ENCODE measurements at places on chromosomes 6 and 20.

DNA sequence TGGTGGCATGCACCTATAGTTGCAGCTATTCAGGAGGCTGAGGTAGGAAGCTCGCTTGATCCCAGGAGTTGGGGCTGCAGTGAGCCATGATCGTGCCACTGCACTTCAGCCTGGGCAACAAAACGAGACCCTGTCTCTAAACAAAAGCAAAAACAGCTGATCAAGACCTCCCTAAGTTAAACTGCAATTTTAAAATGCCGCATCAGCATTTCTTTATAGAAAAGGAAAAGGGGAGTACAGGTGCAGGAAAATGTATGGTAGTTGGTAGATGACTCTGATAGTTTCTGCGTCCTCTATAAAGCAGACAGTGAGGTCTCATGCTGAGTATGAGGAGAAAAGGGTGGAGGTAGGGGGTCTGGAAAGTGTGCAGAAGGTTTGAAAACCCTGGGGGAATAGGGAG lies 8.9 kb upstream of the TBCC start:
- DNase-seq: no peak

GRCh38 chr6:50927800-50928199 lies 109.1 kb downstream of the TFAP2B start:
- DNase-seq: no peak

DNA sequence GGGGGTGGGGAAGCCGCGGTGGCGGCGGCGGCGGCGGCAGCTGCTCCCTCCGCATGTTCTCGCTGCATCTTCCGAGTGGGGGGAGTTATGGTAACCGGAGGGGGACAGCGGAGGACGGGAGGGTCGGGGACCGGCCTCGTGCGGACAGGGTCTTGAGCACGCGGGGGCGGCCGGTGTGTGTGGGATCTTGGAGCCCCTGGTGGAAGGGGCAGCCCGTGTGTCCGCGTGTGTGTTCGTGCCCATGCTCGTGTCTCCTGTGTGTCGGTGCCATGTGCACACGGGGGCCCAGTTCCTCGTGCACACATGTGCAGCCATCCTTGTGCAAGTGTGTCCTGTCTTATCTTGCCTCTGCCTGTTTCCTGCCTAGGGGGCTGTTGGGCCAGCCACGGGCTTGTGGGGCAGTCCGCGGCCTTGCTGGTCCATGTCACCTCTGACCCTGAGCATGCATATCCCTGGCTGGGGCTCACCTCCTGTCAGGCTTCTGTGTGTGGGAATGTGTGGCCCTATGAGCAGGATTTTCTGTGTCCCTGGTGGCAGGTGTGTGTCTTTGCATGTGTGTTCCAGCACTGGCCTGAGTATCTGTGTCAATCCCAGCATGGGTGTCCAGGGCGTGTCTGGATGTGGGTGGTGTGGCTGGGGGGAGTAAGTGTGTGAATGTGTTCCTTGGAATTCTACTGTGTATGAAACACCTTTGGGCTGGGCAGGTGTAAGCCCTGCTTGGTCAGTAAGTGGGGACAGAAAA lies 8.5 kb downstream of the SYNGAP1 start:
- DNase-seq: peak; percentile 49

DNA sequence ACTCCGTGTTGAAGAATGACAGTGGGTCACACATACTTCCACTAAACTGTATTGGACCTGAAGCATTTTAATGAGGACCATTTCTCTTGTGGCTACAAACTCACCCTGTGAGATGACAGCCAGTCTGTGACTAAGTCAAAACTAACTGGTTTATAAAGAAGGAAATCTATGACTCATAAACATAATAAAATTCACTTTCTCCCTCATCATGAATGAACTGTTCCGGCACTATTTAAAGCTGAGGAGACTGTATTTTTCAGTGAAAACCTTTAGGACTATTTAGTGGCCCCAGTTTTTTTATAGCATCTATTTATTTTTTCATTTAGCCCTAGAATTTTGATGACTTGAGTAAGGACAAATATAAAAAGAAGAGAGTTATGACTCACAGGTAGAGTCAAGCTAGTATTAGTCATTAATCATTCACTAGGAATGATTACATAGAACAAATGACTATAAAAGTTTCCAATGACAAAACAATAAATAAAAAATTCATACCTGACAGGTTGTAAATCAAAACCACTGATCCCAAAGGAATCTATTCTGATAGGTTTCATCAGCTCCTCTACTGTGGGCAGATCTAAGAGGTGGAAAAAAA lies 34.2 kb downstream of the CEP162 start:
- DNase-seq: no peak

- DNase-seq: peak; percentile 96
These were observed 156.4 kb downstream of the OR2B2 start for GRCh38 chr6:27755768-27756167.

GRCh38 chr6:37381579-37381978 lies 27.8 kb downstream of the RNF8 start:
- peak; percentile 11 for DNase-seq

- no peak for DNase-seq
These were observed 4.9 kb downstream of the CLIC5 start for GRCh38 chr6:46010771-46011170.

DNA sequence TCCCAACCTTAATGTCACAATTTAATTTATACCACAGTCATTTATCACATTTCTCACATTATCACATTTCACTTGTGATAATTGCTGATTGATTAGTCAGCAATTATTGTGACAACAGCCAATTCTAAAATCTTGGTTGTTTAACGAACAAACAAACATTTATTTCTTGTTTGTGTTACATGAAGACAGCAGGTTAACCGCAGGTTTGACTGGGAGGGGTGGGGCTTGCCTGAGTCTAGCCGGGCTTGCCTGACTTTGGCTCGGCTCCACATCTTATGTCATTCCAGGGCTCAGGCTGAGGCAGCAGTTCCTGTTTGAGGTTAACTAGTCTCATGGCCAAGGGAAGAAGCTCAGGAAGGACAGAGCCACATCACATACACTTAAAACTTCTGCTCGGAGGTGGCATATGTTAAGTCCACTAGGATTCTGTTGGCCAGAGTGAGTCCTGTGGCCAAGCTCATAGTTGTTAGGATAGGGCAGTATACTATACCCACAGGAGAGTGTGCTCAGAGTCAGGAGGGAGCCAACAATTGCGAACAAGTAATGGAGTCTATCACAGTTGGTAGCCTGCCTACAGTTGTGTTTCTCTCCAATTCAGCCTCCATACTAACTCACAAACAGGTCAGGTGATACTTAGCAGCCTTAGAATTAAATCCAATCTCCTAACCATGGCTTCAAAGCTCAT lies 90.0 kb upstream of the IFNGR1 start:
- peak; percentile 87 for DNase-seq

- no peak for DNase-seq
These were observed 12.9 kb upstream of the NTSR1 start for GRCh38 chr20:62695448-62696414.

DNA sequence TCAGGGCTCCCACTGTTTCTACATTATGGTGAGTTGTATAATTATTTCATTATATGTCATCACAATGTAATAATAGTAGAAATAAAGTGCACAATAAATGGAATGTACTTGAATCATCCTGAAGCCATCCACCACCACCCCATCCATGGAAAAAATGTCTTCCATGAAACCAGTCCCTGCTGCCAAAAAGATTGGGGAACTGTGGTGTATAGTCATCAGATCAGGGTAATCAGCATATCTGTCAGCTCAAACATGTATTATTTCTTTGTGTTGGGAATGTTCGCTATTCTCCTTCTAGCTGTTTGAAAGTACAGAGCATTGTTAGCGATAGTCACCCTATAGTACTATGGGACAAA lies 33.8 kb upstream of the SLC22A23 start:
- no peak for DNase-seq

DNA sequence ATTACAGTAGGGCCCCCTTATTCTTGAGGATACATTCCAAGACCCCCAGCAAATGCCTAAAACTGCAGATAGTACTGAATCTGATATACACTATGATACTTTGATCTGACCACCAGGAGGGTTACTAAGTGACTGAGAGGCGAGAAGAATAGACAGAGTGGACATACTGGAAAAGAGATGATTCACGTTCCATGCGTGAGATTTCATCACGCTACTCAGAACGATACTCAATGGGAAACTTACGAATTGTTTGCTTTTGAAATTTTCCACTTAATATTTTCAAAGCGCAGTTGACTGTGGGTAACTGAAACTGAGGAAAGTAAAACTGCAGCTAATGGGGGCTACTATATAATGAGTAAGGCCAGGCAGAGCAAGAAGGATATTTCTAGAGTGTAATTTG lies 60.8 kb downstream of the STX11 start:
- DNase-seq: no peak

GRCh38 chr6:72382602-72383529 lies 239.0 kb upstream of the KCNQ5 start:
- peak; percentile 35 for DNase-seq

DNA sequence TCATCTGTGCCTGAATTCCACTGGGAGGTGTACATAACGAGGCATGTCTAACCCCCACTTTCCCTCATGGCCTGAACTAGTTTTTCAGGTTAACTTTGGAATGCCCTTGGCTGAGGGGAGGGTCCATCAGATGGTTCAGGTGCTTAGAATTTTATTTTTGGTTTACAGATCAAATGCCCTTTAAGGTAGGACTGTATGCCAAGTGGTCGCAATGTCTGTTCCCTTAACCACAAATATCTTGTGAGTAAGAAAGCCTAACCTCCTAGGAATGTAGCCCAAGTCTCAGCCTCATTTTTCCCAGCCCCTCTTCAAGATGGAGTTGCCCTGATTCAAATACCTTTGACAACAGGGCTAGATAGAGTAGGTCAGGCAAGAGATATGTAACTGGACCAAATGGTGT lies 78.4 kb downstream of the RNASET2 start:
- no peak for DNase-seq

- no peak for DNase-seq
These were observed 81.6 kb downstream of the PSMG4 start for GRCh38 chr6:3340358-3340802.

DNA sequence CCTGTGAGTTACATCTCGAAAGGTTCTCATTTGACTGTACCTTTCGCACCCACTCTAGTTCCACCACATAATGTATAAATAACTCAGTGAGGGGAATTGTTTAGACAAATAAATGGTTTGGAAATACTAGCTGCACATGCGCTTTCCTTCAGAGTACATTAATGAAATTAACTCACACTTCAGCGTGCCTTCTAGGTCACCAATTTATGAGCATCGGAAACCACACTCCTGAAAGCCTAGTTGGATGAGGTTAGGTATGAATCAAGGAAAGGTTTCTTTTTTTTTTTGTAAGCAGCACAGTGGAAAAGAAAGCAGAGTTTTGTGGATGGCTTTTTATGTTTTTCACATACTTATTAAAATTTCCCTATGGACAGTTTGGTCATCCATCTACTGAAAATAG lies 247.8 kb upstream of the TCF21 start:
- no peak for DNase-seq

DNA sequence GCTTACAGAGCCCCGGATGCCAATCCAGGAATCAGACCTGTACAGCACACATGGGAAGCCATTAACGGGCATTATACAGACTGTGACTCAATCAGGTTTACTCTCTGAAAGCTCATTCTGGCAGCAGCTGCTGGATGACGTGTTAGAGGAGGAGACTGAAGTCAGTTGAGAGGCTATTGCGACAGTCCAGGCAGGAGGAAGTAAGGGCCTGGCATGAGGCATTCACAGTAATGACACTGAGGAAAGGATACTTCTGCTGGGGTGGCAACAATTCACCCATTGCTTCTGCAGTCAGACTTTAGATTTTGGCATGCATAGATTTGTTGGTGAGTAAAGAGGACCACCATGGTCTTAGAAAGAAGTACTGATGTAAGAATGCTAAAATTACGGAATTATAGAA lies 151.0 kb upstream of the HEY2 start:
- DNase-seq: peak; percentile 96

GRCh38 chr6:946546-946945 lies 253.6 kb upstream of the EXOC2 start:
- no peak for DNase-seq

DNA sequence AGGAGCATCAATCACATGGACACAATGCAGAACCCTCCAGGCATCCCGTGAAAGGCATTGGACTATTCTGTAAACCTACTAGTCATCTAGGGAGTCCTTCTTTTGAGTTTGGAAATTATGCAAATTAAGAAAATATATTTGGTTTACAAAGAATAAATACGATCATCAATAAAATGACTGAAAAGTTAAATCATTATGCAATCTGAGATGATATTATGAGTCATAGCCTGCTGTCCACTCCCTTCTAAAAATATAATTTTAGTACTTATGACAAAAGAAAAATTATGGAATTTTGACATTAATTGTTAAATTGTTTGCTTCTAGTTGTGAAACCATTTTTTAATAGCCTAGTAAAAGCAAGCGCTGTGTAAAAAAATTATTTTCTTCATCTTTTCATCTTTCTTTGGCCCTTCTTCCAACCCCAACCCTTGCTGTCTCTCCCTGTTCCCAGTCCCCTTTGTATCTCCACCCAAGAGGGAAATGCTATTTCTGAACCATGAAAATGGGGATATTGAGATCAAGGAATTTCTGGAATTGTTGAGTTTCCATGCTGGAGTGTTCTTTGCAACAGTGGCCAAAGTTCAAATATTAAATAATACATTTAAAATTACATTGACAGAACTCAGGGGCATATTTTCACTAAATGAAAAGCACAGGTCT lies 599.8 kb downstream of the COL12A1 start:
- no peak for DNase-seq

- DNase-seq: peak; percentile 85
These were observed 92.6 kb upstream of the CLDN20 start for GRCh38 chr6:155171109-155171746.

- no peak for DNase-seq
These were observed 46.0 kb downstream of the PLCG1 start for GRCh38 chr20:41183391-41183790.

GRCh38 chr6:167470101-167470835 lies 145.4 kb downstream of the TTLL2 start:
- no peak for DNase-seq

GRCh38 chr6:170129691-170130171 lies 161.1 kb downstream of the DLL1 start:
- DNase-seq: peak; percentile 22

DNA sequence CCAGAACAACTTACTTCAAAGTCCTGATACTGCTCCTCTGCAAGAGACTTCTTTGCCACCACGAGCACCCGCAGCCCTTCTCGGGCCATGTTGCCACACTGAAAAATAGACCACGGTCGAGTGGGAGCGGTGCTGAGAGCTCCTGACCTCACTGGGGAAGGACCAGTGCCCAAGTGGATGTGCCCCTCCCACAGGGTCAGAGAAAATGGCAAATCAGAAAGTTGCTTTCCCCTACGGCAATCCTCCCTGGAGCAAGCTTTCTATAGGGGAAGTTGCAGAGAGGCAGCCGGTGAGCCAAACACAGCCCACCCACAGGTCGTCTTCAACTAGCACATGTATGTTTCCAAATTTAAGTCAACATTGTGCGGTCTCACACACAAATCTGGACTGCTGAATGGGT lies 85.1 kb upstream of the NFATC2 start:
- no peak for DNase-seq

Measured in MV-4-11 (cell line).